ENCODE measurements at places on chromosomes 11 and 22.

- no peak for DNase-seq
Observed at GRCh38 chr22:22678970-22679369, 34.6 kb downstream of the GGTLC2 start.

DNA sequence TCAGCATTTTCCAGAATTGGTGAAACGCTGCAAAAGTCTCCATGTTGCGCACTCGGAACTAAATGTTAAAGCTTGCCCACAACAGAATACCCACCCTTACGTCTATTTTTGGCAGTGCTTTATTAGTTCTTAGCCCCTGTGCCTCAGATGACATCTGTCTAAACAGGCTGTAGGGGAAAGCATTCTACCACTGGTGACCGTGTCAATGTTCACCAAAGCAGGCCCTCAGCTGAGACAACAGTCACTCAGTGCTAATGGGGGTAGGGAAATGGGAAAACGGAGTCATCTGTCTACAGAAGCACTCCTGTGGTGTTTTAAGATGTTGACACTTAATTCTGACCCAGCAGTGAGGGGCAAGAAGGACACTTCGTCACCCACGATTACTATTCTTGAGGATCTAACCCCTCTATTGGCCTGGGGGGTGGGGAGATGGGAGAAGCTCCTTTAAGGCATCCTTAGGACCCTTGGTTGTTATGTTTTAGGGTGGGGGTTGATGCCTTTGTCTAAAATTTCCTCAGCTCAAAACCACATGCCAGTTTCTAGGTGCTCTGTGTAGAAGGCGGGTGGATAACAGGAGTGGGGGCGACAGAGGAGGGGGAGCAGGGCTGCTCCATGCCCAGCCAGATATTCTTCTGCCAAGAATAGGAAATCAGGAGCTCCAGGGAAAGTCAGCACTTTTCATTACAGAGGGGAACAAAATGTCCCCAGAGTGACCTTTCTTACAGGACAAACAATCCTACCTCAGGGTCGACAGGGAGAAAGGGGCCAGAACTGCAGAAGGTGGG, 15.6 kb upstream of the MFRP start:
- DNase-seq, result no peak

DNA sequence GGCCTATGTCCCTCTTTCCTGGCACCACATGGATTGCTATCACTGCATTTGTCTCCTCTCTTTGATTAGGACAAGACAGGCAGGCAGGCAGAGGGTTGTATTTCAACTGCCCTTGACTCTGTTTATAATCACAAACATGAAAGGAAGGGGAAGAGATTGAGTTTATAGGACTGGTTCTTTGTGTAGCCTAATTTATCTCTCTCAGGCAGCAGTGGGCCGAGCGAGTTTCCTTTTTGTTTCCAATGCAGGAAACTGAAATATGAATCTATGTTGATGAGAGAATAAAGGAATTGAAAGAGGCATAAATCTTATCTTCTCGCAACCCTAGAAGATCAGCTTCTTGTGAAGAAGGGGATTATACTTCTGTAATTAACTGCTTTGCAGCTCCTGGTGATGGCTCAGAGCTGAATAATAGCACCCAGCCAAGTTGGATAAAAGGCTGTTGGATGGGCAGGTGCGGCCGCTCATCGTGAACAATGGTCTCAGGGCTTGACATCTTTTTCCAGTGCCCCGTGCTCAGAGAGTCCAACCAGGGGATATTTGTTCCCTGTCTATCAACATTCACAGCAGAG, 80.6 kb upstream of the SYT13 start:
- no peak for DNase-seq

- no peak for DNase-seq
Observed at GRCh38 chr11:57274904-57275498, 38.0 kb upstream of the APLNR start.

GRCh38 chr22:27377501-27378295, 423.9 kb downstream of the MN1 start:
- no peak for DNase-seq

- no peak for DNase-seq
Observed at GRCh38 chr11:19419808-19420207, 179.1 kb upstream of the E2F8 start.

- peak; percentile 65 for DNase-seq
Observed at GRCh38 chr22:49964136-49965090, 3.8 kb downstream of the PIM3 start.

DNA sequence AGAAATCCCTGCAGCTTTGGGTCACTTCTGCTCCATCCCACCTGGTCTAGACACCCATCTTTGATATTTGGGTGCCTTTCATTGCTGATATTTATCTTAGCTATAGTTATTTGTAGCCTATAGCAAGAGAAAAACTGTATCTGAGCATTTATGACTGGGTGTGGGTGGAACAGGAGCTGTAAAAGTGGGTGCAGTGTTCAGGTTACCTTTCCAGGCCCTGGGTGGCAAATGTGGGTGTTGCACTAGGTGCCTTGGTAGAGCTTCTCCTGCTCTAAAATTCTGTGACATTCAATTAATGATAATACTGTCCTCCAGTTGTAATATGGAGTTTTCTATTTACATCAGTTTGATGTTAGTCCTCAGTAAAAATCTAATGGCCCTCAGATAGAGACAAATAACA, 78.4 kb upstream of the OR4B1 start:
- DNase-seq, result no peak

GRCh38 chr22:23232094-23232905, 52.0 kb downstream of the BCR start:
- DNase-seq, result no peak

GRCh38 chr22:42357221-42357620, 75.0 kb downstream of the NFAM1 start:
- no peak for DNase-seq

DNA sequence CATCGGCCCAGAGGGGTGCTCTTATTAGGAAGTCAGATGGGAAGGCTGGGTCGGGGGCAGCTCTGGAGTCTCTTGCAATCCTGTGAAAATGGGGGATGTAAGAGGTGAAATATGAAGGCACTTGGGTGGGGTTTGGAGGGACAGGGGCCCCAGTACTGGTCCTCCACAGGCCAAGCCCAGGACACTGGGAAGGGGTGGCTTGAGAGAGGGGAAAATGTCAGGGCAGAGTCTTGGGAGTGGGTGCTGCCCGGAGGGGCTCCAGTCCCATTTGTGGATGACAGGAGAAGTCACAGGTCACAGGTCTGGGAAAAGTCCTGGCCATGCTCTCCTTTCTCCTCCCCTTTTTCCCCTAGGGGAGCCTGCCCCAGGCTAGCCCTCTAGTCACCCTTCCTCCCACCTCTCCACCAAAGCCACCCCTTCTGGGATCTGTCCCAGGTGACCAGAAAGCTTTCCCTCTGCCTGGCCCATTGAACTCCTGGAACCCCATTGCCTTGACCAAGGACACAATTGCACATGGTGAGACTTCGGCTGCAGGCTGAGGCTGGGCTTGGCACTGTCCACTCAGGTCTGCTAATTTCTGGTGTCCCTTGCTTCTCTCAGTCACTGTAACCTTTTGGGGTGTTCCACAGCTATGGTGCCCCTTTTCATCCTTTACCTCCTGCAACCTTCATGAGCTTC, 1465.0 kb downstream of the TBC1D22A start:
- no peak for DNase-seq

GRCh38 chr11:126072801-126073594, 10.3 kb upstream of the CDON start:
- no peak for DNase-seq

DNA sequence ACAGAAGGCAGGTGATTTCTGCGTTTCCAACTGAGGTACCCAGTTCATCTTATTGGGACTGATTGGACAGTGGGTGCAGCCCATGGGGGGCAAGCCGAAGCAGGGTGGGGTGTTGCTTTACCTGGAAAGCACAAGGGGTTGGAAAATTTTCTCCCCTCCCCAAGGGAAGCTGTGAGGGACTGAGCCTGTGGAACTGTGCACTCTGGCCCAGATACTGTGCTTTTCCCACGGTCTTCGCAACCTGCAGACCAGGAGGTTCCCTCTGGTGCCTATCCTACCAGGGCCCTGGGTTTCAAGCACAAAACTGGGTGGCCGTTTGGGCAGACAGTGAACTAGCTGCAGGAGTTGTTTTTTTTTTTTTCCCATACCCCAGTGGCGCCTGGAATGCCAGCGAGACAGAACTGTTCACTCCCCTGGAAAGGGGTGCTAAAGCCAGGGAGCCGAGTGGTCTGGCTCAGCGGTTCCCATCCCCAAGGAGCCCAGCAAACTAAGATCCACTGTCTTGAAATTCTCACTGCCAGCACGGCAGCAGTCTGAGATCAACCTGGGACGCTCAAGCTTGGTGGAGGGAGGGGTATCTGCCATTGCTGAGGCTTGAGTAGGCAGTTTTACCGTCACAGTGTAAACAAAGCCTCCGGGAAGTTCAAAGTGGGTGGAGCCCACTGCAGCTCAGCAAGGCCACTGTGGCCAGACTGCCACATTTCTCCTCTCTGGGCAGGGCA, 97.2 kb downstream of the JRKL start:
- DNase-seq, result no peak

DNA sequence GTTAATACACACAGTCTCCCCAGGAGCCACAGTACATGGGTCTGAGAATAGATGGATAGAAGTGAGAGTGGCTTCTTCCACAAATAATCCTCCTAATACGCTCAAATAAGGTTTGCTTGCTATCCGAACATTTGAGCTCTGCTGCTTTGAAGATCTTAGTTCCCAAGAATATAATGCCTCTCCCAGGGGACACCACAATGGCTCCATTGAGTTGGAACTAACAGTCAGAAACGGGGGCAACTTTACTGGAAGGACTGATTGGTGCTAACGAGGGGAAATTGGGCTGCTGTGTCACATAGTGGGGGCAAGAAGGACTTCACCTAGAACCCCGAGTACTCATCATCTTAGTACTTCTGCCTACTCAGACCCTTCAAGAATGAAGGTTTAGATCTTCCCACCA, 66.2 kb downstream of the IGLL5 start:
- DNase-seq, result no peak

DNA sequence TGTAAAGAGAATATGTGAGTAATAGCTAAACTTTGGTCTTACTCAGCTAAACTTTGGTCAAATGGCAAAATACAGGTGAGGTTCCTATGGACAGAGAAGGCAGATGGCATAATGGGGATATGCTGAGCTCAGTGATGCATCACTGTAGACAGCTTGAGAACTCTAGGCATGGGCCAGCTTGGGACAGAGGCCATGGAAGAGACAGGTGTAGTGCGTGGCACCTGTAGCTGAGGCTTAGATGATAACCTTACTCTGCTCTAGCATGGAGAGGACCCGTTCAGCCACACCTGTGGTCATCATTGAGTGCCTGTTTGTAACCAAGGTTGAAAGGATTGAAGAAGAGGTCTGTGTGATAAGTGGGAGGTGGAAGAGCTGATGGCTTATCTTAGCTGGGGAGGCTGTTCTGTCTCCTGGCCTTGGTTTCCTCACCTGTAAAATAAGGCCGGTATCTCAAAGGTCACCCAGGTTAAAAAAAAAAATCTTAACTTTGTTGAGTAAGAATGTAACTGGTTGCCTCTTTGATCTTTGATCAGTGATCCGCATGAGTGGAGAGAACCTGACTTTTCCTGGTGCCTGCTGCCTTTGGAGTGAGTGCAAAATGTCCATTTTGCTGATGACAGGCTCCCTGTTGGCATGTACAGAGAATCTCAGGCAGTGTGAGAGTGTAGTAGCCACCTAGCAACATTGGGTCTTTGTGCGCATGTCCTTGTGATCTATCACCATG, 48.6 kb downstream of the ZNRF3 start:
- no peak for DNase-seq

DNA sequence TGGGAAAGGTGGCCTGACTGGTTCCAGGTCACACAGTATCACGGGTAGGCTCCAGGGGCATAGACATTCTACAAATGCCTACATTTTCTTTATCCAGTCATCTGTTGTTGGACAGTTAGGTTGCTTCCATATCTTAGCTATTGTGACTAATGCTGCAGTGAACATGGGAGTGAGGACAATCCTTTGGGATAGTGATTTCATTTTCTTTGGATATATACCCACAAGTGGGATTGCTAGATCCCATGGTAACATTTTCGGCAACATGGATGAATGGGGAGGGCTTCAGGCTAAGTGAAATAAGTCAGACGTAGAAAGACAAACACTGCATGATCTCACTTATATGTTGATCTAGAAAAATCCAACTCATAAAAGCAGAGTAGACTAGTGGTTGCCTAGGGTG, 744.3 kb downstream of the NTM start:
- DNase-seq, result no peak

DNA sequence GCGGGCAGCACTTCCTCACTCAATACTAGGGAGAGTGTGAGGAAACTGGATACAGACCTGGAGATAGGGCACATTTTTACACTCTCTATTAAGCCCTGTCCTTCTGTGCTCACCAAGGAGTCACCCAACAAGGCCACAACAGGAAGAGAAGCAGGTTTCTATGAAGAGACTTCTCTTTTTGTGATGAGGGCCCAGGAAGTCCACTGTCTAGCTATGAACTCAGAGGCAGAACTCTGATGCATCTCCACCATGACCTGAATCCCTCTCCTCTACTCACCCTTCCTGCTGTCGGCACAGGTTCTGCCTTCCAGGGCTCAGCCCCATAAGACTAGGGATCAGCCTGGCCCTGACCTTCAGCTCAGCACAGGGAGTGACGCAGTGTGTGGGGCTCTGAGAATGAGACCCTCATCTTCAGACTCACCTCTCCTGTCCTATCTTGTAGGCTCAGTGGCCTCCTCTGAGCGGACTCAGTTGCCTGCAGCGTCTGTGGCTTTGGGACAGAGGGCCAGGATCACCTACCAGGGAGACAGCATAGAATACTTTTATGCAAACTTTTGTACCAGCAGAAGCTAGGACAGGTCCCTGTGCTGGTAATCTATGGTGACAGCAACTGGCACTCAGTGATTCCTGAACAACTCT, 49.3 kb upstream of the IGLL5 start:
- DNase-seq, result no peak

GRCh38 chr22:25448435-25449051, 115.9 kb upstream of the GRK3 start:
- DNase-seq, result no peak

GRCh38 chr11:66970371-66970806, 4.7 kb upstream of the C11orf86 start:
- DNase-seq, result no peak

GRCh38 chr11:72576243-72576595, 98.0 kb downstream of the PDE2A start:
- DNase-seq, result no peak

Data from activated naive CD4-positive, alpha-beta T cell treated with anti-CD3 and anti-CD28 coated beads, Interleukin-2, amount 50 U/mL, for 72 hours (primary cell).